Endothelial cell (in vitro differentiated cells): ENCODE measurements at places on chromosomes 2 and 18.

DNA sequence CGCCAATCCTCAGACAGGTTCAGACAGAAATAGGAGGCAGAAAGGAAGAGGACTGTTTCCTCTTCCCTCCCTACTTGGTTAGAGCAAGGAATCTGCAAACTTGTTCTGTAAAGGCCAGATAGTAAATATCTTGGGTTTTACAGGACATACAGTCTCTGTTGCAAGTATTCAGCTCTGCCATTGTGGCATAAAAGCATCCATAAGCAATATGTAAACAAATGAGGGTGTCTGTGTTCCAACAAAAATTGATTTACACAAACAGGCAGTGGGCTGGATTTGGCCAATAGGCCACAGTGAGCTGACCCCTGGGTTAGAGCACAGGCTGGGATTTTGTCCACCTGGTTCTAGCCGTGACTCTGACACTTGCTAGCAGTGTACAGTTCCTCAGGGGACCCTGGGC is 89.4 kb downstream of the NRP2 start:
- DNase-seq = no peak

DNA sequence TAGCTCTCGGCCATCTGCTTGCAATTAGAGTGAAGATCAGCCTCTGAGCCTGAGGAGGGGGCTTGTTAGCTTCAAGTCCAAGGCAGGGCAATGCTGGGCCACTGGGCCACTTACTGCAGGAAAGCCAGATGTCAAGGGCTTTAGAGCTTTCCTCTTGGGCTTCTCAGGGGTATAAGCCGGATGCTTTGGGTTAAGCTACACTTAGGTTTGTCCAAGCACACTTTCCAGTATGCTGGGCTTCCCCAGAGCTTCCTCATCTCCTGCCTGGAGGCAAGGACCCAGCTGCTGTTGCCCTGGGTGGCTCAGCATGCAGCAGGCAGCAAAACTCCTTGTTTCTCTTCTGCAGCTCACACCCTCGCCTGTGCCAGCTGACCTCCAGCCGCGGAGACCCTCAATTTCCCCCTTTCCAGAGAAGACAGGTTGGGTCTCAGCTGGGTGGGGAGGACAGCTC is 29.0 kb upstream of the ATOH8 start:
- DNase-seq = no peak

GRCh38 chr2:235541838-235542549 is 48.2 kb downstream of the AGAP1 start:
- DNase-seq = no peak

DNA sequence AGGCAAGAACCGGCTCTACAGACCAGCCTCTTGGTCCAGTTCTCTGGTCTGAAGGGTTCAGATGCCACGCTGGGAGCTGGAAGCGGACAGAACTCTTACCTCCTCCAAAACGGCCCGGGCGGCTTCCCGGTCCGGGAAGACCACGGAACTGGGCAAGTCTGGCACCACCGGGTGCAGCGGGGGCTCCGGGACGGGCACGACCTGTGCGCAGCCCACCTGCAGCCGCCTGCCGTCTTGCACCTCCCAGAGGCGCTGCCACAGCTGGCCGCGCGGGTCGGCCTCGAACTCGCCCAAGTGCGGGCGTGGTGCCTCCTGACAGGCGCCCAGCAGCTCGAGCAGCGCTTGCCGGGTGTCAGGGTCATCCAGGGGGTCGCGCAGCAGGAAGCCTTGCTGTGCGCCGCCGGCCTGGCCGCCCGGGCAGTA is 773 bp downstream of the CMPK2 start:
- DNase-seq = no peak

- no peak for DNase-seq
Measured at GRCh38 chr2:6877402-6878304, at the start of gene RSAD2. Gene RSAD2 (plus strand): TSS chr2:6877777. CDS start chr2:6877801, 24 bp downstream.

GRCh38 chr2:199940373-199940772 is 14.9 kb downstream of the TYW5 start:
- no peak for DNase-seq

DNA sequence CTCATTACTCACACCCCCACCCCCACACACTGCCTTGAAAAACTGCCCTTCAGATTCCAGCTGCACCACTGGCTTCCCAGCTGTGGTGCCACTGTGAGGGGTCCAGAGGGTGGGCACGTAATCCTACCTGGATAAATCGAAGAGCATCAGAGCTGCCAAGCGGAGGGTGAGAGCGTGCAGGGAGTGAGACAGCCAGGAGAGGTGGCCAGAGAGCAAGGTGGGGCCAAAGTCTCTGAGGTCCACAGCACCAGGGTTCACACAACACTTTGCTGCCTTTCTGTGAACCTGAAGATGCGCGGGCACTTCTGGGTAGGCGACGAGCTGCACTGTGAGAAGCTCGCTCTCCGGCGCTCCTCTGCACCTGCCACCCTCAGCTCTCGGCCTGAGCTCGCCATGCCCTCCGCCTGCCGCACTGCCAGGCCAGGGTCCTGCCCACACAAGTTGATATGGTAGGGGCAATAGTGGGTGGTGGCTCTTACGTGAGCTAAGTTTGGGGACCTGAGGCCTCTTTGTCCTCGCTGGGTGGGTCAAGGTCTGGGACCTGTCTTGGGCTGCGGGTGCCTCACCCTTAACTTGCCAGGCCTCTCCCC is 83.9 kb downstream of the MARCO start:
- no peak for DNase-seq

DNA sequence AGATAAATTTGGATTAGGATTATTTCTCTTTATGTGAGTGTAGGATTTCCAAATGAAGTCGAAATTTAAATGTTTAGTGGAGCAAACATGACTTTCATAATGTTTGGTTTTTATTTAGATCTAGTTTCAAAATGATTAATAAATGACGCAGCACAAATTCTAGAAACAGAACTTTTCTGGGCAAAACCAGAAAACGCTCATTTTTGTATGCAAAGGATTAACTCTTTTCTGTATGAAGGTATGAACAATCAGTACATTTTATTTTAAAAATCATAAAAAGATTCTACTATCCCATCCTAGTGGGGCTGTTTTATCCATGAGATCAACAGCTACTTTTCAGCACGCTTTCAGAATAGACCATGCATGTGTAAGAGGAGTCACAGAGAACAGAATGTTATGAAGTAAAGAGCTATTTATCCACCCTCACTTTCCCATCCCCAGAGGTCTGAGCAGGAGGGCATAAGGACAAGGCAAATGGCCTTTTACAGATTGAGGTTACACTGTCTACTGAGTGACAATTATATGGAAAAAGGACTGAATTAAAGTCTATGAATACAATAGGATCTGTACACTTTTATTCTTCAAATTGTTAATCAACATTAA is 270.8 kb downstream of the ZEB2 start:
- DNase-seq = no peak

GRCh38 chr2:38731684-38732221 is 19.4 kb downstream of the SRSF7 start:
- no peak for DNase-seq

GRCh38 chr18:77210249-77210648 is 39.4 kb upstream of the GALR1 start:
- no peak for DNase-seq

- DNase-seq = no peak
Measured at GRCh38 chr2:64063924-64064331, 44.7 kb upstream of the VPS54 start.

GRCh38 chr2:40439473-40439872 is 12.4 kb downstream of the SLC8A1 start:
- no peak for DNase-seq

- DNase-seq = no peak
Measured at GRCh38 chr2:67311536-67311935, 85.6 kb upstream of the ETAA1 start.

DNA sequence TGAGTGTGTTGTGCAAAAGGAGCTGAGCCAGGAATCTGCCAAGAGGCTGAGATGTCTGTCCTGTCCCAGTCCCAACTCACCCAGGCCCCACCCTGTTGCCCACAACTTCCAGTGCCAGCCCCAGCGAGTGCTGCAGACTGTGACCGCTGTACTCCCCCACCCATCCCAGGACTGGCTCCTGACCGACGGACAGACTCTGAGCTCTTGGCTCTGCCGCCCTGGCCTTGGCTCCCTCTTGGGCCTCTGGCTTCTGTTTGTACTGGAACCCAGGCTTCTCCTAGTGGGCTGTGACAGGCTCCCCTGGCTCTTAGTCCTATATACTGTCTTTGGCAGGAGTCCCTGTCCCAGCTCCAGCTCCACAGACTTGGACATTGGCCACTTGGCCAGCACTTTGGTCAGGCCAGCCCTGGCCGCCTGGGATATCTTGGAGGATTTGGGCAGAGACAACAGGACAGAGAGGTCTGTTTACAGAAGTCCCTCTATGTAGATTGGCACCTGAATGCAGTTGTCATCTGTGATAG is 41.1 kb downstream of the ACOXL start:
- DNase-seq = no peak

- DNase-seq = no peak
Measured at GRCh38 chr2:119198240-119198840, 25.3 kb upstream of the STEAP3 start.

- DNase-seq = no peak
Measured at GRCh38 chr2:227423656-227424499, 36.1 kb upstream of the SCYGR1 start.

DNA sequence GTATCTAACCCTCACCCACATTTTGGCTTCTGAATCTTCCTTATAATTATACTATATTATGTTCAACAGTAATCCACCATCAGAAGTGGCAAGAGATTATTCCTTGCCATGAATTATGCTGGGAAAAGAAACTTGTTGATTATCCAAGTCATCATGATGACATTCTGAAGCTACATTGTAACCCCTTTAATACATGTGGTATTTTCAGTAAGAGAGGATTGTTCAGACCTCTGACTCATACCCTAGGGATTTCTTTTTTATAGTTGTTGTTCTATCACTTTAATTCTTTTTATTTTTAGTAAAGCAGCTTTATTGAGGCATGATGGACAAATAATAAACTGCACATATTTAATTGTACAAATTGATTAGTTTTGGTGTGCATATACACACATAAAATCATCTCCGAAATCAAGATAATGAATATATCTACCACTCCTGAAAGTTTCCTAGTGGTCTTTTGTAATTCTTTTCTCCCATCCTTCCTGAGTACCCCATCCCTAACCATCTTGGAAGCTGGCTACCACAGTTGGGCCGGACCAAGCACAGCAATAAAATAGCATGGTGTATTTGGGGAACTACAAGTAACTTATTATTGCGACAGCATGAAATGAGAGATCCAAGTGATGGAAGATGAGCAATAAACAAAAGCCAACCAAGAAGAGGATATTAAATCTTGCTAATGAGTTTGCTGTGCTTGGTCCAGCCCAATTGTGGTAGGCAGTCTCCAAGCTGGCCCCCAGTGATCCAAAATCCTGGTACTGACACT is 159.9 kb downstream of the BARD1 start:
- DNase-seq = no peak

GRCh38 chr2:155975734-155976133 is 356.8 kb downstream of the NR4A2 start:
- no peak for DNase-seq

DNA sequence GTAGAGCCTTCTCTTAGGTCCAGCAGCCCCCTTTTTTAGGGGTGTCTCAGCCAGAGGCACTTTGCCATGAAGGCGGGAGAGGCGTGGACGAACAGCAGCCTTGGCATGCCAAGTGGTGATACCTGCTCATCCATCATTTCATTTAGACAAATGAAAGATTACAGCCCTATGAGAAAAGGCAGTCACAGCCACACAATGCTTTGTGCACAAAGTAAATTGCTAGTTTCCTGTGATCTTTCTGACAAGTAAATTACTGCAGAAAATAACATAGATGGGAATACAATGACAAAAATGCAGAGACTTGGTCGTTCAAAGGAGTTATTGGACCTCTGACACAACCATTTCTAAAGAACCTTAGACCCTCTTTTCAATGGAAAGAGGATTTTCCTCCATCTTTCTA is 94.9 kb downstream of the RND3 start:
- DNase-seq = no peak

- no peak for DNase-seq
Measured at GRCh38 chr2:12071318-12071717, 324.9 kb downstream of the LPIN1 start.

GRCh38 chr2:239288237-239288636 is 112.6 kb downstream of the HDAC4 start:
- no peak for DNase-seq

- DNase-seq = no peak
Measured at GRCh38 chr2:113173542-113174375, at the start of gene PSD4. Gene PSD4 (plus strand): TSS chr2:113173971. CDS start chr2:113182457, 8,486 bp downstream.

- no peak for DNase-seq
Measured at GRCh38 chr2:160974803-160975202, 185.4 kb upstream of the TANK start.

DNA sequence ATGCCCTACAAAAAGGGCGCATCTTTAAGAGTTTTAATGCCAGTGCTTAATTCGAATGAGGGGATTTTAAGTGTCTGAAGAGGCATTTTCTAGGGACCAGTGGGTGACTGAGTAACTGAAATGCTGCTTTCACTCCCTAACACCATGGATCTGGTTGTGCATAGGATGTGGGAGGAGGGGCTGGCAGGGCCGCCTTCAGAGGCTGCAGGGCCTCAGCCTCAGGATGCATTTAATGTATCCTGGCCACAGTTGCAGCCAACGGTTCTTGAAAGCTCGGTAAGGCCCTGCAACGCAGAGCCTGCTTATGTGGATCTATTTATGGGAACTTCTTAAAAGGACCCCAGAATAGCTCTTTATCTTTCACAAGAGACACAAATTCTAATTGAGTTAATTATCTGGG is 25.8 kb upstream of the IL18RAP start:
- DNase-seq = no peak

DNA sequence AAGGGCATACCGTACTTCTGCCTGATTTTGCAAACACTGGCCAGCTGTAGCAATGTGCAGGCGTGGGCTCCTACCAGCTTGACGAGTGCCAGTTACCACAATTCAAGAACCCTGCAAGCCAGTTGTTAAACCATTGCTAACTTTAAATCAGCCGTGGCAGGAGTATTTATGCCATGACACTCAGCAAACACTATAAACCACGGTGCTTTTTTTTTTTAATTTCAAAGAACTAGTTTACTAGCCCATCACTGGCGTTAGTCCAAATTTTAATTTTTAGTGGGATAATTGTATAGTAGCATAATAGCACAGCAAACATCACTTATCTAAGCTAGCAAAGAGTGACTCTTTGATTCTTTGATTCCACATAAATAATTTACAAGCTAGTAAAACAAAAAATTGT is 111.1 kb downstream of the COL4A4 start:
- DNase-seq = no peak

DNA sequence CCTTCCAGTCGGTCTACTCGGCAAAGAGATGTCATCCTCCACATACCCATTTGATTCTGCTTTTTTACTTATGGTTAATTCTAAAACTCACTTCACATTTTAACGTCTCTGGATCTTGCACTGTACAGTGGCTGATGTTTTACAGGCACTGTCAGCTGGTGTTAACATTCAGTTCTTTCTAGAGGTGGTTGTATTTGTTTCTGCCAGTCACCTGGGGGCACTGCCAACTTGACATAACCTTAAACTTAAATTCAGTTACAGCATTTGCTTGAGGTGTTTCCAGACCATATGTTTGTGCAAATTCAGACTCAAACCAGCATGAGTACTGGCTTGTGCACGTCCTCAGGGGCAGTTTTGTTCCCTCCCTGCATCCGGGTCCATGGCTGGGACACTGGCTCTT is 5.3 kb upstream of the TMEM185B start:
- DNase-seq = no peak
